ENCODE measurements at places on chromosomes 6 and 20.

DNA sequence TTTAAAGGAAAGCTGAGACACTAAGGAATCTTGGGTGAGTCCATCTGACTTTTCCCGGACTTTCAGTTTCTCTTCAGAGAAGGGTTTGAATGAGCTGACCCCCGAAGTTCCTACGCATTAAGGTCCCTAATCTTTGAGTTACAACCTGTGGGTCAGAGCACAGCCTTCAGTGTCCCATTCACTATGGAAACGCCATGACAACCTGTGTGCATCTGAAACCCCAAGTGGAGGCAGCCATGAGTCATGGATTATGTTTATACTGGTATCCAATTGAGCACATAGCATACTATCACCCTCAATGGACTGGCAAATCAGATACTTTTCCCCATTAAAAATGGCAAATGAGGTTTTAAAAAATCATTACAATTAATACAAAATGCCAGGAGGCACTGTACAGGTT lies 11.4 kb downstream of the MYLK4 start:
- no peak for DNase-seq

DNA sequence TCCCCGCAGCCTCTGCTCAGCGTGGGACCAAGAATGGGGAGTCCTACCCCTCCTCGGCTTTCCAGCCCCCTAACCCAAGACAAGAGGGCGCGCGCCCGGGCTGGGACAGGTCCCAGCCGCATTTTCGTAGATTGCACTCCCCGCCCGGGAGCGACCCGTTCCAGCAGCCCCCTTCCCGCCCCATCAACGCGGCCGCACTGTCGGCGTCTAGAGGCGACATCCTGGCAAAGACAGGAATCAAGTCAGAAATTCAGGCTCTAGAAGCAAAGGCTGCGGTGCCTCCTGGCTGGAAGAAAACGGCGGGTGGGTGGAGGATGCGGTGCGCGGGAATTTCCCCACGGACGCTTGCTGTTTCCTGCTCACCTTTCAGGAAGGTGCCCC lies 957 bp downstream of the PROKR2 start:
- DNase-seq = no peak

DNA sequence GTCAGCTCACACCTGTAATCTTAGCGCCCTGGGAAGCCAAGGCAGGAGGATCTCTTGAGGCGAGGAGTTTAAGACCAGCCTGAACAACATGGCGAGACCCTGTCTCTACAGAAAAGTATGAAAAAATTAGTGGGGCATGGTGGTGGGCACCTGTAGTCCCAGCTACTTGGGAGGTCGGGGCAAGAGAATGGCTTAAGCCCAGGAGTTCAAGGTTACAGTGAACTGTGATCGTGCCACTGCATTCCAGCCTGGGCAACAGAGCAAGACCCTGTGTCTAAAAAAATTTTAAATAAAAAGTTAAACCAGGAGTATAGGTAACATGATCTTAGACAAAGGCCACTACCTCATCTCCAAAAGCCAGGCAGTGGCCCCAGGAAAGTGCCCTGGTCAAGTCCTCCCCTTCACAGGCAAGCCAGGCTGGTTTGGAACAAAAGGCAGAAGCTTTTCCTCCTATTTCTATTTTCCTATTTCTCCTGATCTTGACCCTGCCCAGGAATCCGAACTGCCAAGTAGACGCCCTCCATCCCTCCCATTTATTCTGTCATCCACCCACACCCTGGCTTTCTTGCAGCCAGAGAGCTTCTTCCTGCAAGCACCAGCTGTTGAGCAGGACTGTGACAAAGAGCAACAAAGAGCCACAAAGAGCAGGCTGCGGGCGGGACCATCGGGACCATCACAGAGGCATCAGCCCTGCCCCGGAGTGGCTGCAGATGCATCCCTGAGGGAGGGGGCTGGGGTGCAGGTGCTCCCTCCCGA lies 149.9 kb upstream of the AFDN start:
- no peak for DNase-seq

GRCh38 chr6:87436435-87436834 lies 28.7 kb downstream of the CFAP206 start:
- DNase-seq = no peak

- DNase-seq = no peak
Observed at GRCh38 chr6:54473328-54473727, 165.1 kb downstream of the TINAG start.

GRCh38 chr6:3119040-3119723 lies 671 bp downstream of the BPHL start:
- no peak for DNase-seq

DNA sequence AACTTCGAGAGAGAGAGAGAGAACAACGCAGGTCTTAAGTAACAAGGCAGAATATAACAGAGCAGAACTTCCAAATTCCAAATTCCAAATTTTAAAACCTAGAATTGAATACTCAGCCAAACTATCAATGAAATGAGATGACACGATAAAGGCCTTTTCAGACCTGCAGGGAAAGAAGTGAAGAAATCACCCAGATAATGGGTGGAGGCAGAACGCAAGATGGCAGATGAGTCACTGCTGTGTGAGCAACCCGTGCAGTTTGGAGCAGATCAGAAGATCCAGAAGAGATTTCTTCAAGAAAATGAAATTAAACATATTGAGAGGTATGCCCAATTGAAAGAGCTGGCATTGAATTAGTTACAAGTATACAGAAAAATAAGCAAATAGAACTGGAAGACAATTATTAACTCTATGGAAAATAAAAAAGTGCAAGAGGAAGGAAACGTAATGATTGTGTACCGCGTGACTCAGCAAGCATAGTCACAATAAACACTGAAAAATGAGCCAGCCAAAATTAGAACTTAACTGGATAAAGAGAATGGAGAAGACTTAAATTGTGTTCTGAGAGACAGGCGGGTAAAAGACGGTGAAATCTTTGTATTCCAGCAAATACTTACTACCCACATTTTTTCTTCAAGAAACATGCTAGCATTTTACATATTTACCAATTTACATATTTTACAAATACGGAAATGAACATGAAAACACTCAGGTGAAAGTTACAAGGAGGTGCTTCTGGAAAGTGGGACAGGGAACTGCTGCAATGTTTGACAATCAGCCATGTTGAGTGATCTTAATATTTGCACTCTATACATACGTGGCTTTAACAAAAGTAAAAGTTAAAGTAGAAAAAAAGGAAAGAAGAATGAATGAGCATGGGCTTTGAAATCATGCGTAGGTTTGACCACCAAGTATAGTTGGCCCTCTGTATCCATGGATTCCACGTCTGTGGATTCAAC lies 87.9 kb upstream of the CDYL start:
- no peak for DNase-seq

DNA sequence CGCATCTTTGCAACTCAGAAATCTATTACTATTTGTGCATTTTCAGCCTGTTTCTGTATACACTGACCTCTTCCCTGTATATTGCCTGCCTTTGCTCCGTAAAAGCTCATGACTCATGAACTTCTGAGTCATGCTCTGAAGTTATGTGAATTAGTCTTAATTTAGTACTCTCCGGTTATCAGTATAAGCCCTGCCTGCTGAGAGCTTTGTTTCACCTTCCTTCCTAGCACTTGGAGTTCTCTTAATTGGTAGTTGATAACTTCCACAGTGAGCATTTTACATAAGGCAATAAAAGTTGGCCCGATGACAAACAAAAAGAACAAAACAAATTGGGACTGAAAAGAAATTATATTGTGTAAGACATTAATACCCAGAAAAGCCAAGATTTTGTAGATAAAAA lies 231.4 kb downstream of the GJA1 start:
- no peak for DNase-seq

- no peak for DNase-seq
Observed at GRCh38 chr6:136090929-136091328, 159.2 kb downstream of the MTFR2 start.

DNA sequence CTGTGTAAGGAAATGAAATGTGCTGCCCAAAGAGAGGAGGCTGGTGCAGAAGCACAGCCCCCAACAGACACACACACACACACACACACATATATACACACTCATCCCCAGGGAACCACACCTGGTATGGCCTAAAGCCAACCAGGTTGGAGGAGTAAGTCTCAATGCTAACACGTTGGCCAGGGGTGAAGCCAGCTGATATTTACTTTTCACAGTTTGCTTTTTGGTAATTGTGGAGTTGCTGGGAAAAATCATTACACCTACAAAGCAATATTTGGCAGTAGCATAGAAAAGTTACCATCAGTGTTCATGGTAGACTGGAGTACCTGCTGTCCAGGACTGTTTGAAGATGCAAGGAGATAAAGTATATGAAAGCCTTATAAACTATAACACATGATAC lies 50.3 kb upstream of the NAA20 start:
- no peak for DNase-seq

DNA sequence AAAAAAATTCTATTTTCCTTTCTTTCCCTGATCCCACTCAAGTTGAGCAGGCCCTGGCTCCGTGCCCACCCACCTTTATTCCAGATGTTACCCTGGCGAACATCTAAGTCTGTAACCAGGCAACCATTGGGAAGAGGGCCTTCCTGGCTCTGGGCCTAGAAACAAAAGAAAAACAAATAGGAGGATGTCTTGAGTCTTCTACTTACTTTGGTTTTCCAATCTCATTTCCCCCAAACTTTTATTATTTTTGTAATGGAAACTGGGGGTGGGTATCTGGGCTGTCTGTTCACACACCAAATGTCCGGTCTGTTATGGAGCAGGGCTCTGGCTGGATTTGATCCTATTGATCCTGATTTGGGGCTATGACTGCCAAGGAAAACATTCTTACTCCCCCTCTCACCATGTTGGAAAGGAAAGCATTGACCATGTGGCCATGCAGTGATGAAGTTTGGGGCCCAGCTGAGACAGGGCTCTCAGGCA lies 744.1 kb downstream of the DHX35 start:
- DNase-seq = no peak

GRCh38 chr6:31597006-31597405 lies 4.2 kb upstream of the NCR3 start:
- DNase-seq = no peak

GRCh38 chr6:143294265-143294860 lies 156.1 kb downstream of the ADAT2 start:
- no peak for DNase-seq

DNA sequence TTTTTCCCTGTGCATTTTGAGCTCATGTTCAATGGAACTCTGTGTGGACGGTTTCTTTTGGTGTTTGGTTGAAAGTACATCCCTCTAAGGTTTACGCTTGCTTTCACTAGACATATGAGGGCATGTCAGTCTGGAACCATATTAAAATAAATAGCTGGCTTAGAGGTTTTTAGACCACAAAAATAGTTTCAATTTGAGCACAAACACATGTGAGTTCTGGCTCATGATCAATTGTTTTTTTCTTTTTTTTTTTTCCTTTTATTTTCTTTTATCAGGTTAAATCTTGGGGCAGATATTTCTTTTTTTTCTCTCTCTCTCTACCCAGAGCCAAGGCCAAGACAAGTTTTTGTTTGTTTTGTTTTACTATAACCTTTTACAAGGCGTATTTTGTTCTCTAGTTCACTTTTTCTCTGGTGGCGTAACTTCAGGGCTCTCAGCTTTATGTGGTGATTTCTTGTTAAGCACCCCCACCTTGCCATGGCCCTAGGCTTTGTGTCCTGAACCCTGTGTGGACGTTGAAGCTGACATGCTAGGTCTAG lies 92.9 kb downstream of the SHLD1 start:
- no peak for DNase-seq

- DNase-seq = no peak
Observed at GRCh38 chr6:20279051-20279450, 66.8 kb upstream of the MBOAT1 start.

GRCh38 chr6:99521633-99522151 lies 6.5 kb upstream of the USP45 start:
- no peak for DNase-seq

- DNase-seq = no peak
Observed at GRCh38 chr20:56816349-56816748, 187.2 kb downstream of the TFAP2C start.

- no peak for DNase-seq
Observed at GRCh38 chr6:33521489-33522091, 58.5 kb downstream of the BAK1 start.

DNA sequence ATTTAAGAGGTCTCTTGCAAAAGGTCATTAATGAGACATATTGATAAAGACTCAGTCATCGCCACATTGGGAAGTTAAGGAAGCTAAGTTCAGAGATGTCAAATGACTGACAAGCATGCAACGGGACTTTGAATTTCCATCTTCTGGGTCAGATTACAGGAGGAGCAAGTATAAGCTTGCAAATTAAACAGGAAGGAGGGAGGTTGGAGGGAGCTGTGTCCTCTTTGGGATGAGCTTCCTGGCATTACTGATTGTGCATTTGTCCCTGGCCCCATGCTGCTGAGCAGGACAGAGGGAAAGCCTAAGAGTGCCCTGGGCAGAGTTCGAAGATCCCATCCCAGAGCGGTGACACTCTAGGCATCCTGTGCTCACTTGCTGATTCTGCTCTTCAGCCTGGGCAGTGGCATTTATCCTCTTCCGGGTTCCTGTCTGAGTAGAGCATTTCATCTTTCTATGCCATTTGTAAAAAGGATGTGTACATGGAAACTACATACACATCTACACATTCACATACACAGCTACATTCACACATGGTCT lies 40.5 kb downstream of the SLC22A1 start:
- DNase-seq = no peak

GRCh38 chr6:22146931-22147701 lies 149.7 kb downstream of the PRL start:
- DNase-seq = peak; percentile 41

DNA sequence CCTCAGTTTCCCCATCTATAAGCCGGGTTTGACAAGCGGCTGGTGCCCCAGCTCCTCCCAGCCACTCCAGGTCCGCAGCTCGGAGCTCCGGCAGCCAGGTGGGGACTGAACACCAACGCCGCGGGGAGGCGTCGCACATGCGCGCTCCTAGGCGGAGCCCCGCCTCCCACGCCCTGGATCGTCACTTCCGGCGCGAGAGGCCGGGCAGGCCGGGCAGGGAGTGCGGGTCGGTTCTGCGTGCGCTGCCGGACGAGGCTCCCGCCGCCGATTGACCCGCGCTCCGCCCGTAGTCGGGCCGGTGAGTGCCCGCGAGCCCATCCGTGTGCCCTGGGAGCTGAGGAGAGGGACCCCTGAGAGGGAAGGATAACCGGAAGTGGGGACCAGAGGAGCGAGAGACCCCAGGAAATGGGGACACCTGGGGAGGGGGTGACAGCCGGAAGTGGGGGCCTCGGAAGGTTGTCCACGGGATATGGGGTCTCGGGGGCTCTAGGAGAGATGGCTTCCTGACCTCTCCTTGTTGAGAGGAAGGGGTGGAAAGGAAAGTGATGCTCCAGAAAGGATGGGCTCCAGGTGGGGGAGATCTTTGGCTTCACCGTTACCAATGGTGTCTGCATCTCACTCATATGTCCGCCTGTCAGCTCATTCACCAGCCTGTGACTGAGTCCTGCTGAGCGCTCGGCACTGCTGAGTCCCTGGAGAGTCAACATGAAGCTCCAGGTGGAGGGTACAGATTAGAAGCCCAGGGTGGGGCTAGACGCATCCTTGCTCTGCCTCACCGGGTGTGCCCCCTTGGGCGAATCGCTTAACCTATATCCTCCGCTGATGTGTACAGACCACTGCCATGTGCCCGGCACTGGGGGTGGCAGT lies at the start of gene TTPAL:
Gene TTPAL, plus strand, starts transcription at position 181 of the 867 bp plus-strand sequence. CDS start 4,126 bp downstream, outside the sequence.
- DNase-seq = peak; percentile 21

DNA sequence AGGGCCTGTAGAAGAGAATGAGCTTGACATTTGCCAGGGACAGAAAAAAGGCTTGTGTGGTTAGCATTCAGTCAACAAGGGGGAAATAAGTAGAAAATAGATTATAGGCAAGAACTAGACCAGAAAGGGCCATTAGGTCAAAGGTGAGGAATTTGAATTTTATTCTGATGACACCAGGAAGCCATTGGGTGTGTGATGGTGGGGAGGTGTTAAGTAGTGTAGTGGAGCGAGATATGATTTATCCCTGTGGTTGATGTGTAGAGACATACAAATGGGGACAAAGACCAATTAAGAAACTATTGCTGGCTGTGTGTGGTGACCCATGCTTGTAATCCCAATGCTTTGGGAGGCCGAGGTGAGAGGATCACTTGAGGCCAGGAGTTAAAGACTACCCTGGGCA lies 11.0 kb downstream of the DSTN start:
- no peak for DNase-seq

Measured in anterior cingulate cortex (tissue), 58 donors.